ENCODE measurements at places on chromosomes 3 and 15.
A peak's percentile ranks its signal among the peaks of the same experiment; 100 is the strongest.

DNA sequence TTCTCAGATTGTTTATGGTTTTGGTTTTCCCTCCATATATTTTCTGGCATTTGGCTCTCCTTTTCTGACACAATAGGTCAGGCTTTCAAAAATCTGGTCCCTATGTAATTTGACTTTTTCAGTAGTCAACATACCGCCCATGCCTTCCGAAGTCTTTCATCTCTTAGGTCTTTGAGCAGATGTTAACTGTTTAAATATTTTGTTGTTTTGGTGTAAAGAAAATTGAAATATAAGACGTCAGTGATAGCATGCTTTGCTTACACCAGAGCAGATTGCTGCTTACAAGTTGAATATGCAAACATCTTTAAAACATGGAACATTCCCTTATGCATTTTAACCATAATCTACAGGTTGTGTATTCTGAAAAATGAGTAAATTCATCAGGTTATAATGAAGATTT, 233.0 kb downstream of the PTPRG start:
- DNase-seq, result no peak

GRCh38 chr15:101069654-101069973, 150.5 kb downstream of the LRRK1 start:
- no peak for DNase-seq

GRCh38 chr3:77427528-77427927, 387.6 kb downstream of the ROBO2 start:
- no peak for DNase-seq

DNA sequence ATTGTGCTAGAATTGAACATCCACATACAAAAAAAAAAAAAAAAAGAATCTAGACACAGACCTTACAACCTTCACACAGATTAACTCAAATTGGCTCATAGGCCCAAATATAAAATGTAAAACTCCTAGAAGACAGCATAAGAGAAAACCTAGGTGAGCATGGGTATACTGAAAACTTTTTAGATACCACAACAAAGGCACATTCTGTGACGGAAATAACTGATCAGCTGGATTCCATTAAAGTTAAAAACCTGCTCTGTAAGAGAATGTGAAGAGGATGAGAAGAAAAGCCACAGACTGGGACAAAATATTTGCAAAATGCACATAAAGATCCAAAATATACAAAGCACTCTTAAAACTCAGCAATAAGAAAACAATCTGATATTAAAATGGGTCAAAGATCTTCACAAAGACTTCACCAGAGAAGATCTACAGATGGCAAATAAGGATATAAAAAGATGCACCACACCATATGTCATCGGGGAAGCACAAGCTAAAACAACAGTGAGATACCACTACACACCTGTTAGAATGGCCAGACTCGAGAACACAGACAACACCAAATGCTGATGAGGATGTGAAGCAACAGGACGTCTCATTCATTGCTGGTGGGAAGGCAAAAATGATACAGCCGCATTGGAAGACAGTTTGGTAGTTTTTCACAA, 167.9 kb downstream of the PDE8A start:
- DNase-seq, result no peak

DNA sequence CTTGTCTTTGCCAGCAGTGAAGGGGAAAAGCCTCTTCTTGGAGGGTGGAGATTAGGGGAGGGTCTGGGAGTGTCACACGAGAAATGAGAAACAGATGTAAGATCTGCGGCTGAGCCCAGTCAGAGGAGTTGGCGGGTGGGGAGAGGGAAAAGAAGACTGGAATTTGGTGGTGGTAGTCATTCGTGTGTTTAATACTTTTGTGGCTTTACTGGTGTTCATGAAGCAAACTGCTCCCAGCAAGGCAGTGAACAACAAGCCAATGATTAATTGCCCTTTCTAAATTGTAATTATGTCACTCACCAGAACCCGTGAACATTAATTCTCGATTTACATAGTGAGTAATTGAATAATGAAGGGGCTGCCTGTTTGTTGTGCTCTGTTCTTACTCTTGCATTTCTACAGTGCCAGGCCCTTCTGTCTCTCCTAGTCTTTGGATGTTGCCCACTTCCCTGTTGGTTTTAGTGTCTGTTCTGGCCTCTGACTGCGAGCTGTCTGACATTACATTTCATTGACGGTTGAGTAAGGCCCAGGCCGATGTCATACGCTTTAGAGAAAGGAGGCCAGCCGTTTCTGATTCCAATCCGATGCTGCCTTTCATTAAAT, 78.0 kb downstream of the CHCHD6 start:
- peak; percentile 75 for DNase-seq

DNA sequence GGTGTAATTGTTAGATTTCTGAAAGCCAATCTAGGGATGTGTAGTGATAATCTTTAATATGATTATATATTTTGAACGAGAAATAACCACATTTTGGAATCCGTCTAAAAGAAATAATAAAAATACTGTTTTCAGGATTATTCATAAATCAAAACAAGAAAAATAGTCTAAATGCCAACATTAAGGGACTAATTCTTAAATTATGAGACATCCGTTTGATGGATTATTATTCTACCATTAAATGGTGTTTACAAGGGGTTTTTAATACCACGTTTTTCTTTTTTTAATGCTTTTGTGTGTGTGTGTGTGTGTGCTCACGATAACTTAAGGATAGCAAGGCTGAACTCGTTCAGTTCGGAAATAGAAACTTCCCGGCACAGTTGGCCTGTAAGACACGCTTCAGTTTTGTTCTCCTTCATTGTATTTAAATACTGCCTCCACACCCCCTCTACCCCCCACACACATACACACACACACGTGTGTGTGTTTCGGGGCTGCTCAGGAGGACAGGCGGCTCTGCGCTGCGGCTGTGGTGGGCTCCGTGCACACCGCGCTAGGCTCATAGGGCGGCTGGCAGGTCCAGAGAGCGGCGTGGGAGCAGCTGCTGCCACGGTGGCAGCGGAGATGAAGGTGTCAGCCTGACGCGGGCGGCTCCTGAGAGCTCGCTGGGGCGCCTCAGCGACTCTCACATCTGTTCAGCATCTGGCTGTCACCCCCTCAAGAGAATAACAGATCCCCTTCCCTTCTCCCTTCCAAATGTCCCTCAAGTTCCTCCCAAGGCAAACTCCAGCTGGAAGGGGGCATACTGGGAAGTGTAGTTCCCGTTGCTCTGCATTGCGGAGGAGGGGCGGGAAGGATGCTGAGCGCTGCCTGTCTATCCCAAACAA, 23.0 kb upstream of the ANP32A start:
- no peak for DNase-seq
